ENCODE measurements at places on chromosomes 16 and 17.

- DNase-seq = no peak
Observed at GRCh38 chr17:37543637-37544052, 54.0 kb downstream of the DUSP14 start.

- no peak for DNase-seq
Observed at GRCh38 chr17:8711291-8711690, 33.3 kb downstream of the CCDC42 start.

DNA sequence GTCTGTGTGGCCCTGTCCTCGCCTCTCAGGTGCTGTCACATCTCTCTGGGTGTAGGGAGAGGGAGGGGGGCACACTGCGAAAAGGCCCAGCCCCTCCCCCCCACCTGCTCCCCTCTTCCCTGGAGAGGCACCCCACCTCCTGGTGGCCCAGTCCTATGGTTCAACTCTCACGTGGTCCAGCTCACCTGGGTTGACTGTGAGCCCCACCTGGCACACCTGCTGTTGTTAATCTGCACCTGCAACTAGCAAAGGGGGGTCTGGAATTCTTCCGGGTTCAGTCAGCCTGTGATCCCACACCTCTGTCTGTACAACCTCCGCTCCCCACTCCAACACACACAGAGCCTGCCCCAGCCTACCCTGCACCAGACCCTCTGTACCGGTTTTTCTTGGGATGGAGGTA is 2.0 kb upstream of the SYNGR2 start:
- DNase-seq = no peak

GRCh38 chr17:1709403-1709951 is 700 bp downstream of the TLCD2 start:
- no peak for DNase-seq

GRCh38 chr17:81119223-81120148 is 45.8 kb upstream of the PVALEF start:
- DNase-seq = peak; percentile 78

DNA sequence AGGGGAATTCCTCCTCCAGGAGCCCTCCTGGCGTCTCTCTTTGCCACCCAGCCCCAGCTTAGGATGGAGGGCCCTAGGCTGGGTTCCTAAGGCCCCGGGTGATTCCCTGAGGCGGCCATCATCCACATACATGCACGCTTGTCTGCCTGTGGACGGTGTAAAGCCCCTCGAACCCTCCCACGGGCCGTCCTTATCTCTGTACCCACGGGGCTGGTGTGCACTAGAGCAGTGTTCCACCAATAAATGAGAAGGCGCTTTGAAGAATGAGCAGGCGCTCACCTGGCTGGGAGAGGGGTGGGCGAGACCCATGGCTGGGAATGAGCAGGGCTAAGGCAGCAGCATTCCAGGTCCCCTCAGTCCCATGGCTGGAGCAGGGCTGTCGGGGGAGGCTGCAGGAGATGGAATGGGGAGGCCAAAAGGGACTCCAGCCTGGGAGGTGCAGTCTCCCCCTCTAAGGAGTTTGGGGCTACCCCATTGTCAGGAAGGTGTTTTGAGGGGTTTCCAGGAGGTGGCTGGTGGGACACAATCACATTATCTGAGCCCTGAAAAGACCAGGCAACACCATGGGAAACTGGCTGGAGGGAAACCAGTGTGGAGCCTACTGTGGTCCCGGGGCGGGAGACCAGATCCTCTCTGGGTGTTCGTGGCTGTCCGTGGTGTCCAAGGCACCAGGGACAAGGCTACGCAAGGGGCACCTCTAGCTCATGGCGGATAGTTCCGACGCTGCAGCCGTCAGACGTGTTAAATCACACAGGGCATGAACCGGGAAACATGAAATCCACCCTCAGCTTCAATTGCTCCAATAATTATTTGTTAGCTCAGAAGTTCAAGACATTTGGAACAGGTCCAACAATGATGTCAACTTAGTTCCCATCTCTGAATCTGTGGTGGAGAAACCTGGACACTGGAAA is 87.5 kb upstream of the DNAH17 start:
- DNase-seq = no peak

GRCh38 chr17:79248843-79249493 is 174.3 kb downstream of the ENGASE start:
- no peak for DNase-seq

GRCh38 chr16:11452746-11453389 is 107.6 kb downstream of the RMI2 start:
- no peak for DNase-seq

DNA sequence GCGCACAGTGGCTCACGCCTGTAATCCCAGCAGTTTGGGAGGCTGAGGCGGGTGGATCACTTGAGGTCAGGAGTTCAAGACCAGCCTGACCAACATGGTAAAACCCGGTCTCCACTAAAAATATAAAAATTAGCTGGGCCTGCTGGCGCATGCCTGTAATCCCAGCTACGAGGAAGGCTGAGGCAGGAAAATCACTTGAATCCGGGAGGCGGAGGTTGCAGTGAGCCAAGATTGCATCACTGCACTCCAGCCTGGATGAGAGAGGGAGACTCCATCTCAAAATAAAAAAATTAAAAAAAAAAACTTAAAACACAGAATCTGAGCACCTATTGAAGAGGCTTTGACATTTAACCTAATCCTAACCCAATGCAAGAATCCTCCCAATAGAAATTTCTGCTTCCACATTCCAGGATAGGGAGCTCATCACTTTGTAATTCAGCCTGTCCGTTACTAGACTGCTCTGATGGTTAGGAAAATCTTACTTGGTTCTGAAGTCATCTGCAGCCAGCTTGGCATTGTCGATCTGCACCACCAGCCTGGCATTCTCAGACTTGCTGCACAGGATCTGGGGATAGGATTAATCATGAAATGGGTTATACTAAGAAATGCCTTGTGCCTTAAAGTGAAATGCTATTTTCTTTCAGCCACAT is 2.1 kb downstream of the KRT33B start:
- no peak for DNase-seq

DNA sequence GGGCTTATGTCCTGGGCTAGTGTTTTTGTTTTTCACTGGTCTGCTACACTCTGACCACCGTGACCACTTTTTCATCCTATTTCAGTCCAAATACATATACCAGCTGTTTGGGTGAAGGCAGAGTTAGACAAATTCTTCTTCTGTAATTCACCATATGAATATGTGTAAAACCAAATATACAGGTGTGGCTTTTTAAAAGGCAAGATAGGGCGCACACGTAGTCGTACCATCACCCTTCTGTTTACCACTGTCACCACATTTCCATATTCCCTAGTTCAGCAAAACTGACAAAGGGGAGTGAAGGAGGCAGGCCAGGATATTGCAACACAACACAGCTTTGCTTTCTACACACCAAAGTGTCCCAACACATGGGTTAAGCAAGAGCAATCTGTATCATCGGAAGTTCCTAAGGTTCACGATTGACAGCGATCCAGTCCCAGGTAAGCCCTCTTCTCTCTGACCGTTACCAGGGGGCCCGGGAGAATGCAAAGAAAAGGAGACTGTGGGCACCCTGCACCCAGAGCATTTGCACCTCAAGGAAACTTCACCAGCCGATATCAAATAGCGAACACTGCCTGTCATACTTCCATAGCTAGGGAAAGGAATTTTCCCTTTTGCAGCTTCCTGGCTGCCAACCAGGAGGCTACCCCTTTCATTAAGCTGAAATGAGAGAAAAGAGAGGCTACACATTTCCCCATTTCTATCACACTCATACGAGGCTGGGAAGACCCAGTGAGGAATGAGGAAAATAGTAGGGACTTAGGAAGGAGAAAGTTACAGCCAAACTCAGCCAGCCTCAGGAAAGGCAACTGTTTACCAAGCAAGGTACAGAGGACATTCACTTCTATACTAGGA is 23.1 kb downstream of the CREBBP start:
- no peak for DNase-seq

DNA sequence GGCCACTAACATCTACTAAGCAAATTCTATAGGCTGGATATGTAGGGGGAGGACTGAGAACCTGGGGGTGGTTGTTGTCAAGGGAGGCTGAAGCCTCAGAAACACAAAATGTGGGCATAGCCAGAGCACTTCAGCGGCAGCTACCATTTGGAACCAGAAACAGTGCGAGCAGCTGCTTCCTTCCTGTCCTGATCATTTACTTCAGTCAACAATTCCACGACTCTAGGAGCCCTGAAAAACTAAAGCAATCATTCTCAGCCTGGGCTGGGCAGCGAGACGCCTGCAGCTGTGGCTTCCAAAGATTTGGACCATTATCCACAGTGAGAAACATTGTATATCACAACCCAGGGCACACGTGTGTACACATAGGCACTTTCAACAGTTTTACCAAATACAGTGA is 93.9 kb upstream of the WSCD1 start:
- no peak for DNase-seq
